Naive thymus-derived CD4-positive, alpha-beta T cell (primary cell): ENCODE measurements at places on chromosomes 7 and 10.

- no peak for DNase-seq
- H3K4me3 ChIP-seq = no peak overlapping the region
- no peaks in the 10 kb centered on the region for H3K27me3 ChIP-seq
- no peaks in the 10 kb centered on the region for H3K36me3 ChIP-seq
- no peak overlapping the region for H3K27ac ChIP-seq
- H3K4me1 ChIP-seq = no peaks in the 10 kb centered on the region
These were observed 582.1 kb downstream of the PTPRN2 start for GRCh38 chr7:158005531-158005930.

- no peaks in the 10 kb centered on the region for H3K36me3 ChIP-seq
- no peak overlapping the region for H3K27ac ChIP-seq
- DNase-seq = no peak
- no peaks in the 10 kb centered on the region for H3K4me1 ChIP-seq
These were observed 178.5 kb downstream of the HECW1 start for GRCh38 chr7:43290978-43291377.

DNA sequence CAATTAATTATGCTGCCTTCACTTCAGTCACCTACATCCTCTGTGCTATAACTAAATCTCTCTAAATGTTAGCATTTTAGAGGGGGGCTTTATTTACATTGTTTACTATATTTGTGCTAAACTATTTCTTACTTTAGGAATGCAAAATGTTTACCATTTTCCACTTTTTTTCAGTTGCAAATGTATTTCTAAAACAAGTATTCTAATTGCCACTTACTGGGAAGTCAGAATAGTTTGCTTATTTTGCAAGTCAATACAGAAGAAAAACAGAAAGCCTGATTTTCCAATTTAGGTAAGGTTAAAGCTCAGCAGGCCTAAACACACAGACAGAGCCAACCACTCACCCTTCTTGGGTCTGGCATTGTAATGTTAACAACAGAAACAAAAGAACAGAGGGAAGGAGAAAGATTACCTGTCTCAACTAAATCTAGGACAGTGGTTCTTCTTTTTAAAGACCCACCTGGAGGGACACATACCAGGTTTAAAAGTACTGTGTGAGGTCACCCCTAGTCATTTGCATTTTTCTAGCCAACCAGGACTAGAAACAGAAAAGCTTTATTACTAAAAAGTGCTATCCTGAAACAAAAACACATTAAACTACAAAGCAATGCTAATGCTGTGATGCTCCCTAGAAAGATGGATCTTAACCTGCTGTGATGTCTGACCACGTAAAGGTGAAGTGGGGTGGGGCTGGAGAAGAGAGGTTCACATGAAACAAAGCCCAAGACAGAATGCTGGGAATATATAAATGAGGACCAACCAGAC lies 178.2 kb downstream of the SLC25A13 start:
- H3K36me3 ChIP-seq = no peaks in the 10 kb centered on the region
- DNase-seq = no peak
- no peaks in the 10 kb centered on the region for H3K4me1 ChIP-seq

DNA sequence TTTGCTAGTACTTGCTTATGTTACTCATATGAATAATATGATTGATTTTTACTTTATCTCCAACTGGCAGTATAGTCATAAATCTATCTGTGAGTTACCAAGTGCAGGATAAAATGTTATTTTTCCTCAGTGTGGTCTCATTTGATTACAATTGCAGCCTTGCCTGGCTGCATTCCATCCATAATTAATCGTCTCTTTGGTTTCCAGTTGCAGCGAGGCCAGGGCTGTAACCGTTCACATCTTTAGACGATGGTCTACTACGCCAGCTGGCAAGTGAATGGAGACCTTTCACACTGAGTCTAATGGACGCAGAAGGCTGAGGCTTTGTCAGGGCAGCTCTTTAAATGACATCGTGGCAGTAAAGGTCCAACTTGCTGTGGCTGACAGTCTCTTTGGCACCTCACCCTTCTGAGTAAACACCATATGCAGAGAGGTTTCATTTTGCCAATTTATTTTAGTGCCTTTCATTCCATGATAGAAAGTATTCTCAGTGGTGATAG lies 84.0 kb downstream of the ARL4A start:
- H3K4me1 ChIP-seq = no peaks in the 10 kb centered on the region
- H3K4me3 ChIP-seq = no peak overlapping the region
- H3K27ac ChIP-seq = no peak overlapping the region
- H3K27me3 ChIP-seq = no peaks in the 10 kb centered on the region
- no peaks in the 10 kb centered on the region for H3K36me3 ChIP-seq
- no peak for DNase-seq

- no peaks in the 10 kb centered on the region for H3K36me3 ChIP-seq
- H3K27me3 ChIP-seq = no peaks in the 10 kb centered on the region
- H3K4me3 ChIP-seq = no peak overlapping the region
- no peak for DNase-seq
These were observed 30.5 kb downstream of the BICC1 start for GRCh38 chr10:58543141-58543540.

GRCh38 chr10:89367529-89367928 lies 10.3 kb upstream of the IFIT1B start:
- no peak overlapping the region for H3K27ac ChIP-seq
- H3K36me3 ChIP-seq = no peaks in the 10 kb centered on the region
- no peak for DNase-seq

GRCh38 chr10:86721232-86721631 lies 35.2 kb upstream of the BMPR1A start:
- DNase-seq = no peak
- H3K27ac ChIP-seq = no peak overlapping the region
- H3K4me1 ChIP-seq = peaks cover 7% of the 10 kb centered on the region
- no peak overlapping the region for H3K4me3 ChIP-seq

GRCh38 chr10:10552948-10553347 lies 464.7 kb upstream of the CELF2 start:
- H3K4me3 ChIP-seq = no peak overlapping the region
- H3K27me3 ChIP-seq = no peaks in the 10 kb centered on the region
- H3K27ac ChIP-seq = no peak overlapping the region
- DNase-seq = no peak
- H3K36me3 ChIP-seq = no peaks in the 10 kb centered on the region

- H3K27ac ChIP-seq = peak overlapping the region; percentile 4
- DNase-seq = no peak
- H3K4me3 ChIP-seq = no peak overlapping the region
- H3K36me3 ChIP-seq = no peaks in the 10 kb centered on the region
- H3K27me3 ChIP-seq = no peaks in the 10 kb centered on the region
- H3K4me1 ChIP-seq = peaks cover 22% of the 10 kb centered on the region
These were observed 33.5 kb downstream of the FIGNL1 start for GRCh38 chr7:50416527-50417182.

- no peaks in the 10 kb centered on the region for H3K36me3 ChIP-seq
- H3K4me1 ChIP-seq = no peaks in the 10 kb centered on the region
- no peak overlapping the region for H3K4me3 ChIP-seq
- H3K27me3 ChIP-seq = no peaks in the 10 kb centered on the region
These were observed 489.2 kb downstream of the ZNF33B start for GRCh38 chr10:42149027-42149700.

- H3K27ac ChIP-seq = no peak overlapping the region
- no peaks in the 10 kb centered on the region for H3K36me3 ChIP-seq
- no peaks in the 10 kb centered on the region for H3K27me3 ChIP-seq
- H3K4me1 ChIP-seq = no peaks in the 10 kb centered on the region
These were observed 33.1 kb downstream of the SCRN1 start for GRCh38 chr7:29956487-29956836.

DNA sequence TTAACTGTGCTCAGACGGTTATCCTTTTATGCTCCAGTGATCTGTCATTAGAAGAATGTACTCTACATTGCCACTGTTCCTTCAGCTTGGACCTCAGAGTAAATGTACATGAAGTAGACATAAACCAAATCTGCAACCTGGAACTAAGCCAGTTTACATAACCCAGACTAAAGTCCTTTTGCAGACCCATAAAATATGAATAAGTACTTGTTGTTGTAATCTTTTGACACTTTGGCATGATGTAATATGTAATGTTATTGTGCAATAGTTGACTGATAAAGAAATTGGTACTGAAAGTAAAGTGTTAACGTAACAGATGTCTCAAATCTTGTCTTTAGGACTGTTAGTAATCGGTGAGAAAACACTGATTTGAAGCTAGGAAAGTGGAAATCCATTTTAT lies 115.8 kb upstream of the SORCS1 start:
- no peaks in the 10 kb centered on the region for H3K36me3 ChIP-seq
- H3K4me3 ChIP-seq = no peak overlapping the region
- H3K27ac ChIP-seq = no peak overlapping the region
- H3K4me1 ChIP-seq = no peaks in the 10 kb centered on the region

GRCh38 chr10:116668018-116668417 lies 47.3 kb downstream of the PNLIPRP2 start:
- H3K36me3 ChIP-seq = no peaks in the 10 kb centered on the region
- no peak overlapping the region for H3K27ac ChIP-seq
- no peaks in the 10 kb centered on the region for H3K4me1 ChIP-seq
- no peak for DNase-seq

GRCh38 chr7:82549616-82550285 lies 106.2 kb upstream of the CACNA2D1 start:
- H3K27ac ChIP-seq = no peak overlapping the region
- no peaks in the 10 kb centered on the region for H3K4me1 ChIP-seq
- no peak for DNase-seq
- H3K4me3 ChIP-seq = no peak overlapping the region
- H3K36me3 ChIP-seq = no peaks in the 10 kb centered on the region

GRCh38 chr10:117431160-117431559 lies 55.9 kb upstream of the PDZD8 start:
- no peak for DNase-seq
- no peaks in the 10 kb centered on the region for H3K27me3 ChIP-seq
- no peak overlapping the region for H3K27ac ChIP-seq
- no peak overlapping the region for H3K4me3 ChIP-seq

DNA sequence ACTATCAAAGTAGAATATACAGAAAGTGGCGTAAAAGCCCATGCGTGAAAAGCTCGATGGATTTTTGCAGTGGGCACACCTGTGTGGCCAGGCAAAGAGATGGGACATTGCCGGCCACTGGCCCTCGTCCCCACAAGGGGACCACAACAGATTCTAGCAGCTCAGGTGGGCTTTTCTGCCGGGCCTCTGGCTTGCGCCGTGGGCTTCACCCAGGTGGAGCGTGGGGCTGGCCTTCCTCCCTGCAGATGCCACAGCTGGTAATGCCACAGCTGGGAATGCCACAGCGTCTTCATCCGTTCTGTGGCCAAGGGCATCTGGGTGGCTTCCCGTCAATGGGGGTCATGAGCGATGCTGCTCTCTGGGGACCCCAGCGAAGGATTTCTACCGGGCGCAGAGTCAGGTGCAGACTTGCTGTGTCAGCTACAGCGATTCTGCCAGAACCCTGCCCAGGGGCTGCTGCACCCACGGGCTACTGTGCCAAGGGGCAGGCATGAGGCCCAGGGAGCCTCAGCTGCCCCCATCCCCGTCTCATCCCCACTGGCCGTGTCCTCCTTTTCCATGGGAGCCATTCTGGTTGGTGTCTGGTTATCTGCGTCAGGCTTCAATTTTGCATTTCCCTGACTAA lies 52.5 kb upstream of the NKX6-2 start:
- H3K4me1 ChIP-seq = no peaks in the 10 kb centered on the region
- DNase-seq = no peak
- no peak overlapping the region for H3K4me3 ChIP-seq
- H3K27ac ChIP-seq = no peak overlapping the region

GRCh38 chr10:2401459-2401858 lies 664.1 kb upstream of the ADARB2 start:
- H3K27ac ChIP-seq = no peak overlapping the region
- no peak for DNase-seq
- H3K4me1 ChIP-seq = no peaks in the 10 kb centered on the region

GRCh38 chr10:29946953-29947700 lies 112.3 kb downstream of the JCAD start:
- no peak overlapping the region for H3K27ac ChIP-seq
- no peak overlapping the region for H3K4me3 ChIP-seq
- DNase-seq = no peak
- H3K27me3 ChIP-seq = no peaks in the 10 kb centered on the region
- H3K4me1 ChIP-seq = no peaks in the 10 kb centered on the region

- no peak overlapping the region for H3K27ac ChIP-seq
- no peak overlapping the region for H3K4me3 ChIP-seq
- H3K4me1 ChIP-seq = no peaks in the 10 kb centered on the region
- no peaks in the 10 kb centered on the region for H3K27me3 ChIP-seq
These were observed 300.7 kb downstream of the MTERF1 start for GRCh38 chr7:91579837-91580236.

GRCh38 chr10:102358712-102359382 lies 36.7 kb upstream of the NFKB2 start:
- DNase-seq = no peak
- H3K27ac ChIP-seq = no peak overlapping the region
- H3K36me3 ChIP-seq = peaks cover 30% of the 10 kb centered on the region
- no peaks in the 10 kb centered on the region for H3K4me1 ChIP-seq

DNA sequence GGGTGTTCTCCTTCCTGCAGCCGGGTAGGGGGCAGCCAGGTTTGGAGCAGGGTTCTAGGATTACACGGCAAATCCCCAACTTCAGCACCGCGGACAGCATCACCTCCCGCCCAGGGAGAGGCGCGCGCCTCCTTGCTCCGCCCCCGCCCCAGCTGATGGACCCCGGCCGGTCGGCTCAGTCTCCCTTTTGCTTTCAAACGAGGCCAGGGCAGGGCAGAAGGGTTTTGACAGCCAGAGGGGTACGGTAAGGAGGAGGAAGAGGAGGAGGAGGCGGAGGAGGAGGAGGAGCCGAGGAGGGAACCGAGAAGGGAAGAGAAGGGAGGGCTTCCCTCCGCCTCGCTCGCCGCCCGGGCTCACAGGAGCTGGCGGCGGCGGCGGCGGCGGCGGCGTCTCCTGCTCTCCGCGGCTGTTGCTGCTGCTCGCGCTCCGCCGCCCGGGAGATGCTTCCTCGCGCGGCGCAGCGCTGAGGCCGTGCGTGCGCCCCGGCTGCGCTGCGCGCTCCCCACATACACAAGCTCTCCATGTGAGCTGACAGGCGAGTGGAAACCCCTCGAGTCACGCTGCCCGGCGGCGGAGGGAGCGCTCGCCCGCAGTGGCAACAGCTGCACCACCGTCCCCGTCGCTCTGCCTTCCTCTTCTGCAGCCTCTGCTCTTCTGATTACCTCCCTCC lies 615 bp upstream of the CNTNAP2 start:
- H3K27ac ChIP-seq = no peak overlapping the region
- no peaks in the 10 kb centered on the region for H3K36me3 ChIP-seq
- peaks cover 3% of the 10 kb centered on the region for H3K27me3 ChIP-seq
